ENCODE measurements at places on chromosomes 13 and 19.
A peak's percentile ranks its signal among the peaks of the same experiment; 100 is the strongest.

DNA sequence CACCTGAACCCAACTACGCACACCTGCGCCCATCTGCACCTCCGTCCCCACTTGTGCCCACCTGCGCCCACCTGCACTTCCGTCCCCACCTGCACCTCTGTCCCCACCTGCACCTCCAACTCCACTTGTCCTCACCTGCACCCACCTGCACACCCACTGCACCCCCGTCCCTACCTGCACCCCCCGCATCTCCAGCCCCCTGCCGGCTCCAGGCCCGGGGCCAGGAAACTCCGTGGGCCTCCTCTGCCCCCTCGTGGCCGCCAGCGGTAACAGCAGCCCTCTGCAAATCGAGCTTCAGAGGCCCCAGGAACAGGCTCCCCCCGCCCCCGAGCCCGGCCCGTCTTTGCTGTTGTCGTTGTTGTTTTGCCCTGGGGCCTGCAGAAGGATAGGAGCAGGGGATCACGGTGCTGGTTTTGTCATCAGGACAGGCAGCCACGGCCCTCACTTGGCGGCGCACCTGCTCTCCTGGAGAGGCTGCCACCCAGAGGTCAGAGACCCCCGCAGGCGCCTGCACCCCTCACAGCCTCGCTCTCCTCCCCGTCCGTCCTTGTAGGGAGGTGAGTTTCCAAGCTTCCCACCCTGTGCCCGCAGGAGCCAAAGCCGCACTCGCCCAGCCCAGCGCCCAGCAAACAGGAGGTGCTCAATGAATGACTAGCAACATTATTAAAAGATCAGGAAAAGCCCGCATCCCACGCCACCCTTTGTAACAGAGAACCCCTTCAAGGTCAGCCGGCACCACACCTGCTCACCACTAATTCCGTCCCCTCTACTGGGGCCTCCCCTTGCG, 65.4 kb downstream of the GNG7 start:
- no peak for DNase-seq

GRCh38 chr19:18322318-18322758, 538 bp downstream of the LSM4 start:
- DNase-seq, result peak; percentile 49

DNA sequence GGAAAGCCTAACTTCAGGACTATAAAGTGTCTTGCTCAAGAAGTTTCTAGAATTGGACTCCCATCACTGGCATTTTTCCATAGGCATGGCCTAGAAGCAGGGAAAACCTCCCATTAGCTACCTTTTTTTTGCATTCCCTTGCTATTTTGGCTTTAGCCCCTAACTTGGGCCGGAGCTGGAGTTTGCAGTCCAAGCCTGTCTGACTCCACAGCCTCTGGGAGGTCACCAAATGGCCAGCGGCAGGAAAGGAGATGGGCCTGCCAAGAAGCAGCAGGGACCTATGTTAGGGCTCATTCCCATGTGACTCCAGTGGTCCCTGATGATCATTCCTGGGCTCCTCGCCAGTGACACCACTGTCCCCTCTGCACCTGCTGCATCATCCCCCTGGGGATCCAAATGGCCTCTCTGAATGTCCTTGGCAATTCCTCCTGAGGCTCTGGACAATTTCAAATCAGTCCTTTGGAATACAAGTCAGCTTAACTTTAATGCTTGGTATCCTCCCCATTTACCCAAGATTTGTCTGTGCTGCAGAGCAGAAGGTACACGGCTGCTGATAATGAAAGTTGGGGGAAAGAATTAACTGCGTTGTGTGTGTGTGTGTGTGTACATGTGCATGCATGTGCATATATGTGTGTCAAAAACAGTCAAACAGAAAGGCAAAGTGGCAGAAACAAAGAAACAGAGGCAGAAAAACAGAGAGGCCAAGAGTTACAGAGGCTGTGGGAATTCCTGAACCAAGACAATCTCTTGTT, 69.8 kb upstream of the SERP2 start:
- no peak for DNase-seq

- DNase-seq, result peak; percentile 62
Measured at GRCh38 chr13:71417205-71417604, 449.8 kb downstream of the DACH1 start.

DNA sequence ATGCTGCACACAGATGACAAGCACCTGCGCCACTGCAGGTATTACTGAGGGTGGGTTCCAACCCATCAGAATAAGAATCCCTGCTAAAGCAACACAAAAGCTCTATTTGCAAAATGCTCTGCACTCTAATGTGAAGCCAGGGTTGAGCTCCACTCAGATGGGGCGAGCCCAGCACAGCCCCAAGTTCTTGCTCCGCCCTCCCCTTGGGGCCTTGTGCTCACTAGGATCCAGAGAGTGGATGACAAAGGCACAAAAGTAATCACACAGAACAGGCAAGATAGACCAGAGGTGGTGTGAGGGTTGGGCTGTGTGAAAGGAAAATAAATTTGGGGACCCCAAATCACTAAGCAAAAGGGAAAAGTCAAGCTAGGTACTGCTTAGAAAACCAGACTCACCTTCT, 8.2 kb upstream of the ZNF611 start:
- no peak for DNase-seq

GRCh38 chr19:28066988-28067387, 1146.0 kb downstream of the UQCRFS1 start:
- no peak for DNase-seq

DNA sequence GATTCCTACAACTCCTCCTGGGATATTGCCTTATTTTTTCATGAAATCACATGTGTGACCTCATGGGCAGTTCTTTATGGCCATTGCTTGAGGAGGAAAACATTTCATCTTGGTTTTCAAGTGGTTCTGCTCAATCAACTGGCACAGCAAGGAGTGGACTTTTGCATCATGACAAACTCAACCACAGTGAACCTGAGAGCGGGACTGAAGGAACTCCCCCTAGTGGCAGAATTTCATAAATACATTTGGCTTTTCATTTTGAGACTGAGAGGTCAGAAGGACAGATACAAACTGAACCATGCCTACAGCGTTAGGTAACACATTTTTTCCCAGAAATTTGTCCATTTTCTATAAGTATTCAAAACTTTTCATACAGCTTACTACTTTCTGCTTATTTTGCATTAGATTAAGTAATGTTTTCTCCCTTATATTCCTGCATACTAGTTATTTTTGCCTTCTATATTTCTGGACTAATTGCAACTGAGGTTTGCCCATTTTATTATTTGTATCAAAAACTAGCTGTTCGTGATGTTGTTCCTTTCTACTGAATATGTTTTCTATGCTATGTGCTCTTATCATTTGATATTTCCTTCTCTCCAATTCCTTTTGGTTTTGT, 13.4 kb upstream of the SIGLEC12 start:
- peak; percentile 0 for DNase-seq

- DNase-seq, result no peak
Measured at GRCh38 chr13:33367171-33367895, 81.8 kb upstream of the STARD13 start.

DNA sequence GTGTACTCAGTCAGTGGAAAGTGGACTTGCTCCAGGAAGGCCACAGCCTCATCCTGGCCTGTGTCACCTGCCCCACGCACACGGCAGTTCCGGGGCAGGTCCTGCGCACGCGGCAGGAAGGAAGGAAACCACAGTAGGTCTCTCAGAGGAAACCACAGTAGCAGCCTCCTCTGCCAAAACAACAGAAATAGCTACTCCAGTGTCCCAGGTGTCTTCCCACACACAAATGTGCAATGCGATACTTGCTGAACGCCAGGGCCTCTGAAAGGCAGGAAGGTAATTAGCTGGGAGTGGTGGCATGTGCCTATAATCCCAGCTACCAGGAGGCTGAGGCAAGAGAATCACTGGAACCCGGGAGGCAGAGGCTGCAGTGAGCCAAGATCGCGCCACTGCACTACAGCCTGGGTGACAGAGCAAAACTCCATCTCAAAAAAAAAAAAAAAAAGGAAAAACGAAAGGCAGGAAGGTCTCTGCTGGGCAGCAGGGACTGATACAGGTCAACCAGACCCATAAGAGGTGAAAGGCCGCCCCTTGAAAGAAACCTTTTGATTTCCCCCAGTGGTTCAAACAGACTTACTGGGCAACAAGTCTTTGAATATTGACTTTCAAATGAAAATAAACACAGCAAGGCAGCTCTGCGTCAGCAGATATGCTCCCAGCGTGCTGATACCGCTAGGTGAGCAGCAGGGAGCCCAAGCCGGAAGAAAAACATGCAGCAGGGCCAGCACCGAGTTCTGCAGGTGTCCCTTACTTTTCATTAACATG, 49.5 kb downstream of the CRYL1 start:
- no peak for DNase-seq

Measured in retinal pigment epithelial cell (primary cell).